Kidney glomerular epithelial cell (primary cell): ENCODE measurements at places on chromosomes 7 and 10.

DNA sequence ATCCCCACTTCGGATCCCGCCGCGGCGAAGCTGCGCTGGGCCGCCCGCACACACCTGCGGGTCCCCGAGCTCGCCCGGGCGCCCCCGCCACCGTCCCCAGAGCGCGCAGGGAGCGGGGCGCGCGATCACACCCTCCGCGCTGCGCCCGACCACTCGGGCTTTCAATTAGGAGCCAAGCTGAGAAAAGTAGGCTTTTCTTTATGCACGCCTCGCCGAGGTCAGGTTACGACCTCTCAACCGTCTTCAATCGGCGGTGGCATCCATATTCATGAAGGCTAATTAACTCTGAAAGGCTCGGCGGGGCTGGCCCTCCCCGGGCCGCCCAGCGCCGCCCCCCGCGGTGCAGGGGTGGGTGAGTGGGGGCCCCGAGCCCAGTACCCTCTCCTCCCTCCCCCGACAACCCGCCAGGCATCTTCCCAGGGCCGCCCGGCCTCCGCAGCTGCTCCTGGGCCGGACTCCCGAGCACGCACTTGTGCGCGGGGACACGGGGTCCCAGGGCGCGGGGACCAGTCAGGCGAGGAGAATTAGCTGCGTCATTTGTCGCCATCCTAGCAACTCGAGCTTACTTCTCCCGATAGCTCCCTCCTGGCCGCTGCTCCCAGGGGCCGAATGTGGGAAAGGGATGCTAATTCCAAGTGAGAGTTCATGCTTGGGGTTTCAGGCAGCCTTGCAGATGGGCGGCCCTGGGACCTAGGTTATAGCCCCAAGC is 155.5 kb upstream of the LYZL2 start:
- no peak for DNase-seq

DNA sequence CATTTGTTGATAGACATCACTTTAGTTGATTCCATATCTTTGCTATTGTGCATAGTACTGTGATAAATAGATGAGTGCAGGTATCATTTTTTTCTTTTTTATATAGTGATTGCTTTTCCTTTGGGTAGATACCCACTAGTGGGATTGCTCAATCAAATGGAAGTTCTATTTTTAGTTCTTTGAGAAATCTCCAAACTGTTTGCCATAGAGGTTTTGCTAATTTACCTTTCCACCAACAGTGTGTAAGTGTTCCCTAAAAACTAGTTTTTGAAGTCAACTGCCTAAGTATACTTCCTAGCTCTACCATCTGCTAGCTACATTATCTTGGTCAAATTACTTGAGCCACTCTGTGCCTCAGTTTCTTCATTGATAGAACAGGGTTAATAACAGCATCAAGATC is 31.5 kb upstream of the RSBN1L start:
- DNase-seq, result no peak

- DNase-seq, result no peak
These were observed 98.0 kb downstream of the RALA start for GRCh38 chr7:39721345-39721744.

GRCh38 chr7:99129001-99129400 is 14.9 kb downstream of the SMURF1 start:
- no peak for DNase-seq

- no peak for DNase-seq
These were observed 286.5 kb upstream of the LRRTM3 start for GRCh38 chr10:66639371-66639770.

DNA sequence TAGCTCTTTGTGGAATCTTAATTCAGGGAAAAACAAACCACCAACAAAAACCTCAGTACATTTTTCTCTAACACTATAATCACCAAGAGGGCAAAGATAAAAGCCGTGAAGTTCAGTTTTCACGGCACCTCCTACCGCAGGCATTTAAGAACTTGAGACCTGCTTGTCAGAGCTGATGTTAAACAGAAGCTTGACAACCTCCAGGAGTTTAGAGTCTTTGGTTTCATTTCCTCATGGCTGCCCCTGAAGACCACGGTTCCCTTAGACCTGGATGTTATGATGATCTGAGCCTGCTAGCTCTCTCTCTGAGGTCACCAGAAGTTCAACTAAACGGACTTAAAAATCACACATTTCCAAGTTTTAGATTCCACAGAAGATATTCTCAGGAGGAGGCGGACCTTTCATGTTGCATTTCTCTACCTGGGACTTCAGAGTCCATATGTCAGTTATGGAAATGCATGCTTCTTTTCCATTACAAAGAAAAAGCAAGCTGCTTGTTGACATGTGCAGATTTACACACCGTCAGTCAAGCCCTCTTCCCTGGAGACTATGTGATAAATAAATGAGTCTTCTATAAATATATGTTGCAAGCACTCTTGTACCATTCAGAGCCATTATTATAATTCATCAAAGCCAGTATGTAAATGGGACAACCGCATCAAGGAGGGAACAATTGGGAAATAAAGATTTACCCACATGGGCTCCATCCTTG is 258.0 kb downstream of the GFRA1 start:
- DNase-seq, result no peak

GRCh38 chr10:124123156-124123555 is 29.8 kb upstream of the CHST15 start:
- no peak for DNase-seq

GRCh38 chr10:101219139-101219945 is 9.9 kb downstream of the LBX1 start:
- DNase-seq, result no peak

DNA sequence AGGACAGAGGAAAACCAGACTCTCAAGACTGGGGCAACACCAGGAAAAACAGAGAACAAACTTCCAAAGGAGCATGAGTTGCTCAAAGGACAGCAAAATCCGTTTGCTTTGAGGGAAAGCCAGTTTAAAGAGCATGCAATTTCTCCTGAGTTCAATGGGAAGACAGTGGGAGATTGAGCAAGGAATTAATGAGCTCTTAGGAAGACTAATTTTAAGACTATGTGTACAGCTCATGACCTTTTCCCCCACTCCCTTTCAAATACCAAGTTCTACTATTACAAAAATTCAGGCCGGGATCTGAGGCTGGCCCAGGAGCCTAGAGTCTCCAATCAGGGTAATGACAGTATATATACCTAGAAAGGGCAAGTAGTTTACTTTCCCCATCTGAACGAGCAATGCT is 79.2 kb downstream of the EPDR1 start:
- DNase-seq, result no peak

GRCh38 chr10:45444976-45445898 is 71.2 kb downstream of the ALOX5 start:
- no peak for DNase-seq

- no peak for DNase-seq
These were observed 181.8 kb upstream of the MDFIC start for GRCh38 chr7:114740095-114740494.

GRCh38 chr7:82114237-82114636 is 329.3 kb downstream of the CACNA2D1 start:
- DNase-seq, result no peak

DNA sequence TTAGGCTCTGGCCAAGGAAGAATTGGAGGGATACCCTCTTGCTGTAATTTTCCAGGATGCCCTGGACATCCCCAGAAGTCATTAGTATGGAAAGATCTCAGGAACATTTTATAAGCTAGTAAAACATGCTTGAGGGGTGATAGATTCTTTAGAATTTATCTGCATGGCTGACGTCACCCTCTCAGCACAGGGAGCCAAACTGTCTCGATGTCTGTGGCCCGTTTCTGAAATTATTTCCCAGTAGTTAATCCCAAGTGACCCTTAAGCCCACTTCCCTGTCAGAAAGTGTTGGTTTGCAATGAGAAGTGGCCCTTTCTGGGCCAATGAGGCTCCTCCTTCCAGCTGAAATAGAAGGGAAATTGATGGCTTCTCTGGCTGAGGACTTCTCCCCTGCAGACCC is 184.5 kb upstream of the BMPER start:
- DNase-seq, result no peak

DNA sequence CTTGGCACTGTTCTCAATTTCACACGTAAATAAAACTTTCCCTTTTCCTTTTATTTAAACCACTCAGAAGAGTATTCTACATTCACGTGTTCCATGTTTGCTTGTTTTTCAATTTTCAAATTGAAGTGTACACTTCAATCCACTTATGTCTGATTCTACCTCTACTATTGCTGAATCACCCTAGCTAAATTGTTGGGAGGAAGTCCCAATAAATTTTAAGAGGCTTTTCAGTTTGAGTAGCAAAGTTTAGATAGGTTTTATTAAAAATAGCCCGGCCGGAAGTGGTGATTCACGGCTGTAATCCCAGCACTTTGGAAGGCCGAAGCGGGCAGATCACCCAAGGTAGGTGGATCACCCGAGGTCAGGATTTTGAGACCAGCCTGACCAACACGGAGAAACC is 1414.7 kb upstream of the CELF2 start:
- no peak for DNase-seq

GRCh38 chr10:71487726-71488125 is 91.0 kb downstream of the CDH23 start:
- DNase-seq, result no peak

GRCh38 chr7:106767498-106768323 is 97.4 kb upstream of the PIK3CG start:
- DNase-seq, result no peak

- no peak for DNase-seq
These were observed at the start of gene ASB13 for GRCh38 chr10:5666008-5666840. ASB13 (minus strand) TSS chr10:5666595; CDS start chr10:5666551, 44 bp downstream.

- no peak for DNase-seq
These were observed 228.6 kb upstream of the TMEM72 start for GRCh38 chr10:44682507-44682906.

DNA sequence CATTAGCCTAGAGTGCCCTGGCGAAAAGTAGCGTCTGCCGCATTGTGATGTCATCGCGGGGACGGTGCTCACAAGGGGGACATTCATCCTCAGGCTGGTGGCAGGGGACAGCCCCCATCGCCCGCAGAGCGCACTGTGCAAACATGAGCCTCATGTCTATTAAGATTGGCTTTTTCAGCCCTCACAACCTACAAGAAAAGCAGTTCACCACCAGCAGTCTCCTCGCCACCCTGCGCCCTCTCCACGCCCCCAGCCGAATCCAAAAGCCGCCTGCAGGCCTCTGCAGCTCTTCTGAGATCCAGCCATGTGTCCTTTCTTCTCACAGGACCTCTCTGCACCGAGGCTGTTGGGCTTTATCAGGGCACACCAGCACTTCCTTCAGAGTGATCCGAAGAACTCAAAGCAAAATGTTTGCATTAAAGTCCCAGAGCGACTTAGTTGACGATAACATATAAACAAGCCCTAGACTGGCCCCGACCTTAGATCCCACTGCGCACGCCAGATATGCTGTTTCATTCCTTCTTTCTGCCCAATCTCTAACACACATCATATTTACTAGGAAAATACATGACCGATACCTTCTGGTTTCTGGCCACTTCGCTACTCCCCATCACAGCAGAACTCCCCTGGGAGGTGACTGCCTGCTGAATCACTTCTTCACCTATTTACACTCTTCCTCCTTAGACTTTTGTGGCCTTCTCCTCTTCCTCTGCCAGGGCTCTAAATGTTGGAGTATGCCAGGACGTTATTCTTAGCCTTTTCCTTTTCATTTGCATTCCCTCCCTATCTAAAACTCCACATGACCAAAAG is 206.0 kb upstream of the SH2B2 start:
- no peak for DNase-seq

DNA sequence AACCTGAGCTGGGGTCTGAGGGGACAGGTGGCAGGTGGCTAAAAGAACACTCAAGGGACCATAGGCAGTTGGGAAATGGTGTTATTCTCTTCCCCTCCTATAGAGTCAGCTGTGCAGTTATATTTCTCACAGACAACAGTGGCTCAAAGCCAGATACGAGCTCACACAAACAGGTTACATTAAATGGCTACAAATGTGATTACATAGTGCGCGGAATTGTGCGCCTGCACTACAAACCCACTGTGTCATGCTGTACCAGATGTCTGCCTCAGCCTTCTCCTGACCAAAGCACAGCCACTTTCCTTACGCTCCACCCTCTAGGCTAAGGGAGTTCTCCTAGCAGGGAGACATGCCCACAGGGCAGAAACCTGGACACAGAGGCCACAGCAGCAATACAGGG is 387.2 kb downstream of the CNTNAP2 start:
- DNase-seq, result no peak

- no peak for DNase-seq
These were observed 15.8 kb upstream of the ACTA2 start for GRCh38 chr10:88968391-88968790.

GRCh38 chr7:41297166-41297565 is 405.7 kb downstream of the INHBA start:
- no peak for DNase-seq

- DNase-seq, result peak; percentile 28
These were observed 23.9 kb downstream of the HECTD2 start for GRCh38 chr10:91434041-91434440.

GRCh38 chr10:103850572-103850895 is 4.8 kb downstream of the SH3PXD2A start:
- no peak for DNase-seq

GRCh38 chr7:133021196-133021595 is 60.7 kb downstream of the CHCHD3 start:
- no peak for DNase-seq

GRCh38 chr7:44667190-44667589 is 60.8 kb downstream of the OGDH start:
- DNase-seq, result no peak
